Cortex of kidney (tissue), 1 donor: ENCODE measurements at places on chromosomes 2 and 18.

DNA sequence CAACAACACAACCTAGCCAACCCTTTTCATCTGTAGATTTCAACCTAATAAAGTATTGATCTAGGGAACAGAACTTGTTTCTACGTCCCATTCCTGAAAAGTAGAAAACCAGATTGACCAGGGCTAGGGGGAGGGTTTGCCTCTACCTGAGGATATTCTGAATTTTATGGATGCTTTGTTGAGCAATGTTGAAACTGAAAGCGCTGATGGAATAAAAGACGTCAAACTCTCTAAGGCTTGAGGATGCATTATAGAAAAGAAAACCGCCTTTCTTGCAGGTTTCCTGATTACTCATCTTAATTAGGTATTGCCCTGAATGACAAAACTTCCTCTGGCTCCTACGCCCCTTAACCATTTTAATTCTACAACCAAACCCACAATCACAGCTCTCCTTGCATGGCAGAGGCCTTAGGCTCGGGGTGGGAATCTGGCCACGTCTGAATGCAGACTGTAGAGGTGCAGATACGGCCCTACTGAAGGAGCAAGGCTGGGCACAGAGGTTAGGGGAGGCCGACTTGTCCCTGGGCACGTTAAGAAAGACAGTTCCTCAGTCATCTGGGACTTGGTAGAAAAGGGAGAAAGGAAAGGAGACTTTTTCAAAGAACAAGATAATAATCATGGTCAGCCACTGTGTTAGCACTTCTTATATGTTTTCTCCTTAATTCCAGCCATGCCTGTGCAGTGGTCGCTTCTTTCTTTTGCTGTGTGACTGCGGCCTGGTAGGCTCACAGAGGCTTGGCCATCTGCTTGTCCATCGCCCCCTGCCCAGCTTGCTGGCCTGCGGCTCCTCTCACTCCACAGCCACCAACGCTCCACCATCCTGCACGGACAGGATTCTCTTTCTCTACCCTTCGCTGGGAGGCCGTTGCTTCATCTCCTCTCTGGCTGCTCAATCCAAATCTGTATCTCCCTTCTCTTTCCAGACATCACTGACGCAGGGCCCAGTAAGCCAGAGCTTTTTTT is 209.5 kb downstream of the VAPA start:
- no peak for DNase-seq

DNA sequence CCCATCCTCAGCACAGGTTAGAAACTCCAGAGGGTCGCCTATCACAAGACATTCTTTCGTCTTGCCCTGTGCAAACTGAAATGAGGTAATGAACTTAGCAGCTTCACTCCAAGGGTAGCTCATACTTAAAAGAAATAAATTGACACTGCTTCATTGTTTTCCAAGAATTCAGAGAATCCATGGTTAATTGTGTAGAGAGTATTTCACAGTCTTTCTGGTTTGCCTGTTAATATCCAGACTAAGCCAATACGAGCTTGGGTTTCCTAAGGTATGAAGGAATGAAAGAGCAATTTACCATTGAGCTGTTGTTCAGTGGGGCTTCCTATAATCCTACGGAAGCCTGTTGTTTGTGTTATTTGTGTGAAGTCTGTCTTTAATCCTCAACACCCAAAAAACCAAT is 58.7 kb downstream of the FAM124B start:
- DNase-seq: no peak

DNA sequence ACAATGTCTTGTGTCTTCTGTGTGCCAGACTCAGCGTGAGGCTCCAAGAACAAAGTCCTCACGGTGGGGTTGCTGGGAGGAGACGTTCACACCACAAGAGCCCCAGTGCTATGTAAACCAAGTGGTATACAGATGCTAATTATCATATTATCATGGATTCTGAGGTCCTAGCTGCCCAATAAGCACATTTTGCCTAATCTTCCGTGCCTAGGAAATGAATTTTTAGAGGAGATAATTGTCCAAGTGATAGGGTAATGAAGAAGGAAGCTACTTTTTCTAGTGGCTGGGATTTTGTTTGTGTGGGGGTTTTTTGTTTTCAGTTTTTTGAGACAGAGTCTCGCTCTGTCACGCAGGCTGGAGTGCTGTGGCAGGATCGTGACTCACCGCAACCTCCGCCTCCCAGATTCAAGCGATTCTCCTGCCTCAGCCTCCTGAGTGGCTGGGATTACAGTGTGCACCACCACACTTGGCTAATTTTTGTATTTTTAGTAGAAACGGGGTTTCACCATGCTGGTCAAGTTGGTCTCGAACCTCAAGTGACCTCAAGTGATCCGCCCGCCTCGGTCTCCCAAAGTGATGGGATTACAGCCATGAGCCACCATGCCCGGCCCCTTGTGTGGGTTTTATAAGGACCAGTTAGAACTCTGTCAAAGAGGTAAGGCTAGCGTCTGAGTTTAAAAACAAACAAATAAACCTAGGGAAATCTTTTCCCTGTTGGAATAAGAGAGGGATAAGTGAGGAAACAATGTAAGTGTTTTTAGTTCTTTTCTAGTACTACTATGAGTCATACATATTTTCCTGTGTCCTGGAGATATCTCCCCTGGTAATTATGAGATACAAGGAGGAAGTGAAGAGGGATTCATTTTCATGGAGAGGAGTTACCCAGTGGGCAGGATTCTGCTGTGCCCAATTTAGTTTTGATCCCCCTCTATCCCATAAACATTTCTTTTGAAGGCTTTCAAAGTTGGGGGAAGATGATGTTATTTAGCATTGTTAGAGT is 9.5 kb upstream of the SMAD7 start:
- no peak for DNase-seq

DNA sequence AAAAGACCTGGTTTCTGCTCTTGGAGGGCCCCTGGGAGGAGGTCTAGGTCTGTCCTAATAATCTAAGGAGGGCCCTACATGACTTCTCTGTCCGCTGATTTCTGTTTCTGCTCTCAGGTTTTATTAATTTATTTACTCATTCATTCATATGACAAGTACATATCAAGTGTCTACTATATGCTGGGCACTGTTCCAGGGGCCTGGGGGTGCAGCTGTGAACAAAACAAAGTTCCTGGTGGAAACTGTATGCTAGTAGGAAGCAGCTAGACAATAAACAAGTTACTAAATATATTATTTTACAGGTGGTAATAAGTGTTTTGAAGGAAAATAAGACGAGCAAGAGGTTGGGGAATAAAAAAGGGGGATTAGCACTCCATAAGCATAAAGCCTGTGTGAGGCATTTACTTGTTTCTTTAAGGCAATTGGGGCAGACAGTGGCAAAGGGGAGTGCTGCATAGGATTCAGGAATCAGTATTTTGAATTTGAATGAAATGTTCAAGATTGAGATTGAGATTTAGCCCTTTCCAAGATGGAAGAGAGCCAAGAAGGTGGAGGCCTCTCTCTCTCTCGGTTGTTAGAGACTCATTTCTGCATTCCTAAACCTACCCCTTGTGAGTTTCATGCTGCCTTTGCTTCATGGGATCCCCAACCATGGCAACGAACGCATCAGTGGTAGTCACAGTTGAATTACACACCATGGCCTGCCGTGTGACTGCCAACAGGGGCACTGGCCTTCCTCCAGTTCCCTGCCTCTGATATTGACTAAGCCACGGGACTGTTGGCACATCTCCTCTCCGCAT is 28.3 kb downstream of the DRC1 start:
- DNase-seq: no peak

GRCh38 chr2:135998879-135999278 is 13.5 kb upstream of the DARS1 start:
- no peak for DNase-seq

GRCh38 chr2:15159206-15159605 is 401.9 kb downstream of the NBAS start:
- no peak for DNase-seq

GRCh38 chr2:175097297-175097696 is 70.7 kb downstream of the ATF2 start:
- DNase-seq: no peak

DNA sequence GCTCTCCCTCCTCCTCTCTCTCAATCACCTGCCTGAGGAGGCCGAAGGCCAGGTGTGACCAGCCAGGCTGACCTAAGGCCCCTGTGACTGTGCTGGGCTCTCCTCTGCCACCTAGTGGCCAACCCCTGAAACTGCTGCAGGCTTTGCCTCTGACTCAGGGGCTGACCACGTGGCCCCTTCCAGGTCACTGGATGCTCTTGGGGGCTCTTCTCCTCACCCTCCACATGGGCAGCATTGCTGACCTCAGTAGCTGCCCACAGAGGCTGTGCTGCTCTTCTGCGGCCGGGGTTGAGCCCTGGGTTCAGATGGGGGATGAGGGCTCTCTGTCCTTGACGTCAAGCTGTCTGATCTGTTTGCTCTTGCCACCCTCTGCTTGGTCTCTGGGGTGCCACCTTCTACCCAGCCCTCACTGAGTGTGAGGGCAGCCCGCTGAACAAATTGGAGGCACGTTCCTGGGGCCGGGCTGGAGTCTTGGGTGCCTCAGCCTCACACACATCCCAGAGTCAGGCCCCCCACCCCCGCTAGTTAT is 122.7 kb downstream of the TWIST2 start:
- no peak for DNase-seq

GRCh38 chr18:46341986-46342525 is 237.9 kb downstream of the HAUS1 start:
- DNase-seq: no peak

- no peak for DNase-seq
These were observed 40.1 kb downstream of the ODC1 start for GRCh38 chr2:10407841-10408648.

DNA sequence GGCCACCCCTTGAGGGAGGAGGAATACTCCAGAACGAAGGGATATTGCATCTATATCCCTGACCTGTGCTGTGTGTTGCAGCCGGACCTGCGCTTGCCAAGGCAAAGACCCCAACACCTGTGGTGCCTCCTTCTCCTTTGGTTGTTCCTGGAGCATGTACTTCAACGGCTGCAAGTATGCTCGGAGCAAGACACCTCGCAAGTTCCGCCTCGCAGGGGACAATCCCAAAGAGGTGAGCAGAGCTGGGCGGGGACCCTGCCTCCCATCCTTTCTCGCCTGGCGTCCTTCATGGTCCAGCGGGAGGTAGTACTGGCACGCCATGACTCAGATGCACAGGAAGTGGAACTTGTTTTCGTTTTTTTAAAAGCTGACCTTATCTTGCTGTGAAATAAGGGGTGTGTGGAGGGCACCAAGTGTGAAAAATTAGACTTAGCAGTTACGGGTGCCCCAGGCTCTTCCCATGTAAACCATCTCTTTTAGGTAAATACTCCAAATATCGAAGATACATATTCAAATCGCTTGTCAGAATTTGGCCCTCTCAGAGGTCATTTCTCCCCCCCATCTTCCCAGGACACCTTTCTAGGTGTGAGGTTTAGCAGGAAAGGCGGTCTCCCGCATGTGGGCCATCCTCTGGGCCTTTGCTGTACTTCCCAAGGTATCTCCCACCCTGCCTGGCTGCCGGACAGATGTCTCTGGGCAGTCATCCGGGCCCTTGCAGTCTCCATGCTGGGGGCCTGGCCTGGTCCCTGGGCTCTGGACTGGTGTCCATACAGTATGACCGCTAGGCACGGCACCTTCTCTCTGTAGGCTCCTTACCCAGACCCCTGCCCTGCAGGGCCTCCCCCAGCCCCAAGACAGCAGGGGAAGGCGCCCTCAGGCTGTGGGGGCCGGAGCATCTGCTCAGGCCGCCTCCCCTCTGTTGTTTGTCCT is 57.6 kb downstream of the BOLA3 start:
- no peak for DNase-seq

DNA sequence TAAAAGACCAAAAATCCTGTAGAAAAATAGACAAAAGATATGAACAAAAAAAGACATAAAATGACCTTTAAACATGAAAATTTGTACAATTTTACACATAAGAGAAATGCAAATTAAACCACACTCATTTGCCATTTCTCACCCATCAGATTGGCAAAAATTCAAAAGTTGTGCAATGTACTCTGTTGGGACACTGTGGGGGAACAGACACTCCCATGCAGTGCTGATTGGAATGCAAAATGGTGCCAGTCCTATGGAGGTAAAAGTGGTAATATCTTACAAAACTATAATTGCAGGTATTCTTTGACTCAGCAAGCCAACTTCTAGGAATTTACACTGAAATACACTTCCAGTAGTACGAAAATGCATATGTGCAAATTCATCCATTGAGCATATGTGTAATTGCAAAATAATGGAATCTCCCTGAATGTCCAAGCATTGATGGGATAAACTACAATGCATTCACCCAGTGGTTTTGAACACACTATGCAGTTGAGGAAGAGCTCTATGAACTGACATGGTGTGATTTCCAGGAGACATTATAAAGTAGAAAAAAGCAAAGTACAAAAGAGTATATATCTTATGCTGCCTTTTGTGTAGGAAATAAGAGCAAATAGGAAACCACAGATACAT is 201.8 kb upstream of the ZNF521 start:
- DNase-seq: no peak

DNA sequence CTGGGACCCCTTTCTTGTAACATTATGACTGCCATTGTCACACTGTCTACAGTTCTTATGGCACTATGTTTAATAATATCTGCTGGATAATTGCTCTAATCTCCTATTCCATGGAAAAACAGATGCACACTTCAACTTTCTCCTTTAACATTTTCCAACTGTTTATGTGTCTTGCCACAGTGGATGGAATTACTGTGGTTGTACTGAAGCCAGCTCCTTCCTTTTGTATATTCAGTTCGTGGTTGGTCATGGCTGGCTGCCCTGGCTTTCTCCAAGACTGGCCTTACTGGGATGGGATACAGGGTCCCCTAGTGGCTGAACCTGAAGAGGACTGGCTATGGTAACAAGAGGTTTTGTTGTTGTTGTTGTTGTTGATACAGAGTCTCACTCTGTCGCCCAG is 113.9 kb downstream of the SS18 start:
- DNase-seq: no peak

DNA sequence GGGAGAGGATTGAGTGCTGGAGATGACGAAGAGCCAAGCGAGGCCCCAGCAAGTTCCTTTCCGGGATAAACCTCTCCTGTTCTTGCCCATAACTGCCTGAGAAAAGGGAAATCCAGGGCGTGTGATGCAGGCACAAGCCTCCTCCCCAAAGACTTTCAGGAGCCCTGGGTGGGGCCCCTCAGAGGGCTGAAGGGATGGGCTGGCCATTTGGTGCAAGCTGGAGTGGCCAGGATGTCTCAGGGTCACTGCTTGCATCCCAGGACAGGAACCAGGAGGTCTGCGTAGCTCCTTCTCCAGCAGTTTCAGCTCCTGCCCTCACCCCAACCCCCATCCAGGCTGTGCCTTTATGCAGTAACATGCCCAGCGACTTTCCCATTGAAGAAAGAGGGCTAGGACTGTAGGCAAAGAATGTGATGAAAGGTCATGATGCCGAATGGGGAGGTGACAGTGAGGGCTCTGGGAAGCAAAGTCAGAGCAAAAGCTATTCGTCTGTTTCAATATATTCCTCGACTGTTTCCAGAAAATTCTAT is 80.2 kb downstream of the PXDN start:
- no peak for DNase-seq

GRCh38 chr2:41405441-41405840 is 642.4 kb upstream of the PKDCC start:
- no peak for DNase-seq

GRCh38 chr18:79964330-79965118 is at the start of gene HSBP1L1:
Gene HSBP1L1, plus strand, starts transcription at chr18:79964643. Its CDS starts 93 bp downstream, at chr18:79964736.
- peak; percentile 19 for DNase-seq

DNA sequence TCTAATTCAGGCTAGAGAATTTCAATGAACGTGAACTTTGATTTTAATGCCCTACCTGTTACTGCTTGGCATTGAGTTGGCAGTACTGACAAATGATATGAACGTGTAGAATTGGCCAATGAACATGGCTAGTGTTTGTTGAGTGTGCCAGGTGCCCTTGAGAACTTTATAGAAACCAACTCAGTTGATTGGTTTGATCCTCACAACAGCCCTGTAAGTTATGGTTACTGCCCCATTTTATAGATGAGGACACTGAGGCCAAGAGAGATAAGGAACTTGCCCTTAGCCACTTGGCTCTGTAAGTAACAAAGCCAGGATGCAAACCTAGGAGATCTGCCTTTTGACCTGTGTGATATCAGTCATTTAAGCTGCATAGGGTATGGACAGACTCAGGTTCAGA is 275.7 kb downstream of the NEDD4L start:
- DNase-seq: no peak
